Glomerular endothelial cell (primary cell): ENCODE measurements at places on chromosomes 5 and 9. TPM values are rescaled to one million over a fixed set of nuclear protein-coding genes. Genes with fewer than 3 reads are reported as not detected.

DNA sequence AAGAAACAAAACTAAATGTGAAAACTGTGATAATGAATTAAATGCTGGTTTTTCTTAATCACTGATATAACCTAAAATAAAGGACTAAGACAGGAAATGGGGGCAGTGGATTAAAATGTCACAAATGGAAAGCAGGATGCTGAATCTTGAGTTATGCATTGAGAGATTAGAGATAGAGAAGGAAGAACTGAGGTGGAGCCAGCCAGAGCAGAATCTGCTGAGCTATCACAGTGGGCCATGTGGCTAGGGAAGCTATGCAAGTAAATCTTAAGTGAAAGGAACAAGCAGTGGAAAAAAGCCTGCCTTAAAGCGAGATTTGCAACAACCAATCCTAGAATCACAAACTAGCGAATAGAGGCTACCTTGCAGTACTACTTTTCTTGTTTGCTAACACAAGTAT is 188.5 kb upstream of the RASA1 start:
- no peak for DNase-seq

DNA sequence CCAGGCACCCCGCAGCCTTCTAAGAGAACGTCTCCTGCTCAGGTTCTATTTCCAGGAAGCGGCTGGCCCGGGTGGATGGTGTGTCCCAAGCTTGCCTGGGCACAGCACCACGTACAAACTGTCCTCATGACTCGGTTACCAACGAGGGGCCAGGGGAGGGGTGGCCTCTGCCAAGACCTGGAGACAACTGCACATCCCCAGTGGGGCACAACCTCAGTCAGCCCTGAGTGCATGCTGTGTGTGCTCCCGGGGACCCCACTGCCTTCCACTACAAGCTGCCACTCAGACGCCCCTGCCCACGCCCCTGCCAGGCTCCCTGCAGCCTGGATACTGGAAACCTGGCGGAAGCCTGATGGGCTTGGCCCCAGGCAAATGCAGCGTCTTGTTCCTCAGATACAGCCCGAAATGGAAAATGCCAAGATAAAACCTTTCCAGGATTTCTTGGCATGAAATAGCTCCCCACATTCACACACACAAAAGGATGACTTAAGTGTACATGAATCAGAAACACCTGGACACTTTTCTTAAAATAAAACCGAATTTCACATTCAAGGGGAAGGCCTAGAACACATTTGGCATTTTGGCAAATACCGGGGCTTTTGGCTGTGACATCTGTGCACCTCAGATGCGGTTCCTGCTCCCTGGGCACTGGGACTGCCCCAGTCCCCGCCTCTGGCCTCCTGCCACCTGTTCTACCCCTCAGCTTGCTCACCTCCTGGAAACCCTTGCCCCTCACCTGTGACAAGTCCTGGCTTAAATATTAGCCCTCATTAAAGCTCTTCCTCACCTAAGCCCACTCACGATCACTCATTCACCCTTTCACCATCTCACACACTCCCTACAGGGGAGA is 62.5 kb downstream of the COL23A1 start:
- DNase-seq, result no peak

- no peak for DNase-seq
Measured at GRCh38 chr5:102341681-102342288, 45.7 kb upstream of the SLCO4C1 start.

DNA sequence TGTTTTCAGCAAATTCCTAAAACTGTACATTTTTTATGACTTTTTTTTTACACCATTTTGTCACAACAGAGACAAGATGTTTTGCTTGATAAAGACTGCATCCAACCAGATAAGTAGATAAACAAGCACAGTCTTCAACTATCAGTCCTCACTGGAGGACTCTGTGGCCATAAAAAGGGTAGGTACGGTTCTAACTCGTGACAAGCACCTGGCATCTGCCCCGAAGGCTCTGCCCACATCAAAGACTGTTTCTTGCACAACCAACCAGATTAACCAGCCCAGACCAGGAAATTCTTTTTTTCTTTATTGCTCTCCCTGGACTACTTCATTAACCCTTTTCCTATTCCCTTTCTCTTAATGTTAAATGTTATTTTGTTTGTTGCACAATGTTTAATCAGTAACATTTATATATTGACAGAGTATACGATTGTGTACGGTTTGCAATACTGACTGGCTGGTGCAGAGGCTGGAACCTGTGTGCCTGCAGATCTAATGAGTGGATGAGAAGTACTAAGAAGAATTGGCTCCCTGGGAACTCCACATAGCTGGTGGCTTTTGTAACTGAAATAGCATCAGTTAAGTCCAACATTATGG is 74.1 kb downstream of the SERINC5 start:
- no peak for DNase-seq

- DNase-seq, result no peak
Measured at GRCh38 chr5:131495536-131496399, 139.3 kb downstream of the RAPGEF6 start.

DNA sequence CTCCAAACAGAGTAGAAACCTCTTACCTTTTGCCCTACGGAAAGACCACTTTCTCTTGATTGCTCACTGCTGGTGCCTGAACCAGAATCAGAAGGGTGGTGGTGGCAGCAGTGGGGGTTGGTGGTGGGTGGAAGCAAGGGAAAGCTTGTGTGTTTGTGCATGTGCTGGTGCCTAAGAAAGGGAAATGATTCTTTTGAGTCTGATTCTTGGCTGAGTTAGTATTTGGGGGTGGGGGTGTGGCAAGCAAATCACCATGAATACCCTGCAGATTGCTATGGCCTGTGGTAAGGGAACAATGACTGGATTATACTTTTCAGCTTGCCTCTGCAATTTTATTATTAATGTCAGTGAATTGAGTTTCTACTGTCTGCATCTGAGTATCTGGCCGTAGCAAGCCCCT is 106.6 kb downstream of the ARHGAP26 start:
- no peak for DNase-seq

- DNase-seq, result no peak
Measured at GRCh38 chr9:792331-793260, 48.9 kb upstream of the DMRT1 start.

- DNase-seq, result no peak
Measured at GRCh38 chr5:1962619-1963355, 80.1 kb upstream of the IRX4 start.

DNA sequence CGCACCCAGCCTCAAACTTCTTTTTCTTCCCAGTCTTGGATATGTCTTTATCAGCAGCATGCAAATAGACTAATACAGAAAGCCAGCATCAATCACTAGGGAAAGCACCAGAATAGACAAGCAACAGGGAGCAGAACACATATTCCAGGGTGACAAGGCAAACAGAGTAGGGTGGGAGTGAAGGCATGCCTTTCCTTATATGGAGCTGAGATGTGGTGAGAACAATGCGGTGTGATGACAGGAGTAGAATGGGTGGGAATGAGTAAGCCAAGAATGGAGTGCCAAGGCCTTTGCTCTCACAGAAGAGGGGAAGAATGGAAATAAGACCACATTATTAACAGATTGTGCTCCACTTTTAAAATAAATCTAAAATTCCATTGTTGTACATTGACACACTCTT is 115.6 kb downstream of the CETN3 start:
- peak; percentile 39 for DNase-seq

DNA sequence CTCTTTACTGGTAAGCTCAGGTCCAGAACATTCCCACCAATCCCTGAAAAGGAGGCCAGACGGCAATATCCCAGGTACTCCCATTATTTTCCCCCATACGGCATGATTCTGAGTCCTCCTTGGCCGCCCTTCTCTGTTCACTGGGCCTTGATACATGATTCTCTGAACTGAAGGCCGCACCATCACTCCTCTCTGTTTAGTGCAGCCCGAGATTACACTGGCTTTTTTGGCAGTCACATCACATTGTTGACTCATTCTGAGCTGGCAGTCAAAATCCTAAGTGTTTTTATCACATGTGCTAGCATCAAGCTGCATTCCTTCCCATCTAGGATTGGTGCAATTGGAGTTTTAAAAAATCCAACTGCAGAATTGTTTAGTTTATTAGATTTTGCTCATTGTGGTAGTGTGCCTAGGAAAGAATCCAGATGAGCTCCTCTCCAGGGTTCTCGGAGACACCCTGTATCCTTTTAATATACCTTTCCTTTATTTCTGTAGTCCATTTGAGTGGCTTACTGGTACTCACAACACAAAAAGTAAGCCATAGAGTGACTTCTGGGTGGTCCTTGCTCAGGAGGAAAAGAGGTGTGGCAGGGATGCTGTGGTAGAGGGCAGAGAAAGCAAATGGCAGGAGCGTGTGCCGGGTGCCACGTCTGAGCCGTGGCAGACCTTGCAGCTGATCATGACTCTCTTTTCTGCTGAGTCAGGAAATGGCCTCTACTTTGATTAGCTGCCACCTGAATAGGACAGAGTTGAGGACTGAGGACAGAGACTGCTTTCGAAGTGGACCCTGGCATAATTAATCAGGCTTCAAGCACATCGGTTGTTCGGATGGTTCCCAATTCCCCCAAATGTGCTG is 121.1 kb upstream of the IL12B start:
- no peak for DNase-seq

Gene GABBR2
- total RNA-seq, result 1.0 and 3.3 TPM in 2 replicates

GRCh38 chr5:6567835-6568234 is 65.0 kb downstream of the NSUN2 start:
- DNase-seq, result no peak

Gene ZNF608
- 26.8 and 30.9 TPM in 2 replicates for total RNA-seq

Gene ACSL6
- total RNA-seq, result not detected in 2 replicates

DNA sequence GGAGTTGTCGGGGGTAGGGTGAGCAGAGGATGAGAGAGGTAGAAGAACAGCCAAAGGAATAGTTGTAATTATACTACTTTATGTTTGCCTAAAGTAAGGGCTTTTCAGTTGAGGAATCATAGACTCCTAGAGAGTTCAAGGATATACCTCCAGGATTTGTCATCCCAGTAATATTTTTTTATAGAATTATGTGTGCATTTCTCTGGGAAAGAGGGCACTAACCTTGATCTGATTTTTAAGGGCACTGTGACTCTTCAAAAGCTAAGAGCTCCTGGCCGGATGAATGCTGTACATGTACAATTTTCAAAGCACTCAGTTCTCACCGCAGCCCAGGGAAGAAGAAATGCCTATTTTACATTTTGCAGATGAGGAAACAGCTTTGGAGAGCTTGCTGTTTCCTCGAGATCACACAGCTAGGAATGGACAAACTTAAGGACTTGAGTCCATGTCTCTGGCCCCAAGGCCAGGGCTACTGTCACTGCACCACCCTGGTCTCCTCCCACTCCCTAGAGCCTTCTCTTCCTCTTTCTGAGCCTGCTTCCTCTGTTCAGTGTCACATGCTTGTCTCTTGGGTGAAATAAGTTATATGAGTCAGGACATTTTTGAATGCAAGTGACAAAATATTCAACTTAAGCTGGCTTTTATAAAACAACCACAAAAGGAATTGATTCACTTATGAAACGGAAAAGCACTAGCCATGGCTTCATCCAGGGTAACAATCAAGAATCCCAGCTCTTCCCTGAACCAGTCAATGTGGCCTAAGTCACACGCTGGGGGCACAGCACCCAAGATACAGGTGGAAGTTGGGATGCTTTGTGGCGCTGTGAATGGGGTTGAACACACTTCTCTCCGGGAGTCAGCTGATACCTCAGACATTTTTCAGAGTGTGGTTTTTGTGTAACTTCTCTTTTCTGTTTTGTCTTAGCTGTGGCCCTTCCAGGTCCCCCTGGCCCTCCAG is 45.7 kb upstream of the TGFBR1 start:
- no peak for DNase-seq
